ENCODE measurements at places on chromosomes 12 and 14.

DNA sequence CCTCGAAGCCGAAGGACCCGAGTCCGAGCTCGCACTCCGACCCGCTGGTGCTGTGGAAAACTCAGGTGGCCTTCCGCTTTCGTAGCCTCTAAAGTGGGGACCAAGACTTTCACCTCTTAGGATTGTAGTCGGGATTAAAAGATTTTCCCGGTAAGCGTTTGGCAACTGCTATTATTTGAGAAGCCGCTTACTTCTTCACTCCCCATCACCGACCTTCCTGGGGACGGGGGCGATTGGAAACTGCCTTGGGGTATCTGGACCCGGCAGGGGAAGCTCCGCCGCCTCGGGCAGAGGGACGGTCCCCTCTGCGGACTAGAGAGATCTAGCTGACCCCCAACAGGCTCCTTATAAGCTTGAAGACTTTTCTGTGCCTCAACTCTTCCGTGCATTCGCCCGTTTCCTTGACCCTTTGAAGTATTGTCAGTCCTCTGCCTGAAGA is 659 bp downstream of the TRAFD1 start:
- no peak for DNase-seq

DNA sequence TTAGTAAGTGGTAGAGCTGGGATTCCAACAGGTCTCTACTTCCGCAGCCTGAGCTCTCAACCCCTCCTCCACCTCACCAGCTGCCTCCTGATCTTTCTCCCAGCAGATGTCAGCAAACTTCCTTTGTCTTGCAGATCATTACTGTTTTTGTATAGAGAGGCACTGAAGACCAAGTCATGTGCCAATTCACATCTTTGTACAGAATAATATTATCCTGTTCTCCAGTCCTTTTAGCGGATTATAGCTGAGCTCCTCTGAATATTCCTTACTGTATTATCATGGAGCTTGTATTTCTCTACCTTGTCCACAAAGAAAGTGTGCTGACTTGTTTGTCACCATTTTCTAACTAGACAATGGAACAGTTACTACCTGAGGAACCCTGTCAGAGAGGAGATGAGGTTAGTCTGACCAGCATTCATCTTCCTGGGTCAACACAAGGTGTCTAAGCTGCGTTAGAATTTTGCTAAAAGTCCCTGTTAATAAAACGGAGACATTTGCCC is 142.3 kb upstream of the ARHGAP5 start:
- peak; percentile 45 for DNase-seq

DNA sequence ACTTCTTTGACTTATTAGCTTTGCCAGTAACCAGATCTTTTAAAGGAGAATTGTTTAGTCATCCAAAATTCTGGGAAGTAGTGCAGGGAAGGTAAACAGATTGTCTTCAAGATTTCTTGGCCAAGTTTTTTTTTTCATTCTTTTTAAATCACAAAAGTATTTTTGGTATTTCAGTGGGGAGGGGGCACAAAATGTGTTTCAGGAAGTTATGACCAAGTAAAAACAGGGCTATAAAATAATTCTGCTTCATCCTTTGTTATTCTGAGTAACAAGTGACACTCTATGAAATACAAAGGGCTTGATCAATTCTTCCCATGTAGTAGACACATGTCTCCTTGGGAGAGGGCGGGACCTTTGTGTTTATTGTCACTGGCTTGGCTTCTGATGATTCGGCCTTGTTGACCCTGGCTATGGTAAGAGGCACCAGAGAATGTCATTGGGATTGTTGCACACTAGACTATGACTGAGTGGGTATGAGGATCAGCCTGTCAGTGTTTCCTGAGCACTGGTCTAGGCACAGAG is 55.4 kb downstream of the SUSD6 start:
- no peak for DNase-seq

- DNase-seq, result no peak
Measured at GRCh38 chr14:74924061-74924460, 1.0 kb upstream of the RPS6KL1 start.

DNA sequence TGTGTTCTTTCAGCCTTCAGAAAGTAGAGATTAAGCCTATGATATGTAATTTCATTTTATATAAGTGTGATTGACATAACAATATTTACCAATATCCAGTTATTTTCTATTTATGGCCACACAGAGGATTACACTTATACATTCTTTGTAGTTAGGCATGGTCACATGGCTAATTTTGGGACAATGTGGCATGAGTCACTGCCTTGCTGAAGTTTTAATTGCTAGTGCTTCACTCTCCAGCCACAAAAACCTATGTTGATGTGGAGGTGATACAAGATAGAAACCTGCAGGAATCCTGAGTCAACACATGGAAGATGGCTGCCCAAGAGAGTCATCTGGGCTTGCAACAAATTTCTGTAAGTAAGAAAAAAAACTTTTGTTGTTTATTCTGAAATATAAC is 17.0 kb downstream of the CLEC14A start:
- no peak for DNase-seq

DNA sequence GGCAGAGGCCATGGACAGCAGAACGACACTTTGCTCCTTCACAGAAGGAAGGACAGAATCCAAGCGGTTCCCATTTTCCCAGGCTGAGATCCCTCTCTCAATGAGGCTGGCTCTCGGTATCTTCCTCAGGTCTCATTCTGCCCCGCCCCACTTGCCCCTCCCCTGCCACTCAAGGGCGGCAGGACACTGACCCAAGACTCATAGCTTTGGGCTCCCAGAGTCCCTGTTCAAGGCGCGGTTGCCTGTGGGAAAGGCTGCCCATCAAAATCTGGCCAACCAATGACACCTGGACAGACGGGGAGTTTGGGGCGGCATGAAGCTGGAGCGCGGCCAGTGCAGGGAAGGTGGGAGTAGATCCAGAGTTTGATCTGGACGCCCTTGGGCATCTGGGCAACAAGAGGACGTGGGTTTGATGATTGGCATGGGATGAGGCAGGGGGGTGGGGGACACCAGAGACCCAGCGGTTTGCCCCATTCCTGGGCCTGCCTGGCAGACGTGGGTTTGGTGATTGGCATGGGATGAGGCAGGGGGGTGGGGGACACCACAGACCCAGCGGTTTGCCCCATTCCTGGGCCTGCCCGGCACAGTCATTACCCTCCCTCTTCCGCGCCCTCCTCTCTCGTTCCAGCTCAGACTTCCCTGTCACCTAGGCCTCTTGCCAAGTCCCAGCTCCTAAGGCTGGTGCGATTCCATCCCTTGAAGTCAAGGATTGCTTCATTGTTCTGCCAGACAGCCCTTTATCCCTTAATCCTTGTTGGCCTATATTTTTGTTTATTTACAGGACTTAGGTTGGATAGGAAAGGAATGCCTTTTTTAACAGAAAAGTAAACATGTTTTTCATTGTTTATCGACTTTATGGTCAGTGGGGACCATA is 92.1 kb downstream of the NINJ2 start:
- DNase-seq, result no peak
